Endothelial cell (in vitro differentiated cells): ENCODE measurements at places on chromosomes 5 and 9.

- no peaks in the 10 kb centered on the region for H3K27me3 ChIP-seq
- no peak overlapping the region for H3K27ac ChIP-seq
- H3K4me1 ChIP-seq: no peaks in the 10 kb centered on the region
- H3K4me3 ChIP-seq: no peak overlapping the region
- no peak for DNase-seq
- H3K36me3 ChIP-seq: no peaks in the 10 kb centered on the region
These were observed 1298.8 kb upstream of the CDH6 start for GRCh38 chr5:29894668-29895067.

GRCh38 chr5:138975098-138975847, 100.1 kb upstream of the LRRTM2 start:
- H3K4me3 ChIP-seq: no peak overlapping the region
- DNase-seq: no peak
- H3K36me3 ChIP-seq: peaks cover 5% of the 10 kb centered on the region
- peaks cover 17% of the 10 kb centered on the region for H3K4me1 ChIP-seq

DNA sequence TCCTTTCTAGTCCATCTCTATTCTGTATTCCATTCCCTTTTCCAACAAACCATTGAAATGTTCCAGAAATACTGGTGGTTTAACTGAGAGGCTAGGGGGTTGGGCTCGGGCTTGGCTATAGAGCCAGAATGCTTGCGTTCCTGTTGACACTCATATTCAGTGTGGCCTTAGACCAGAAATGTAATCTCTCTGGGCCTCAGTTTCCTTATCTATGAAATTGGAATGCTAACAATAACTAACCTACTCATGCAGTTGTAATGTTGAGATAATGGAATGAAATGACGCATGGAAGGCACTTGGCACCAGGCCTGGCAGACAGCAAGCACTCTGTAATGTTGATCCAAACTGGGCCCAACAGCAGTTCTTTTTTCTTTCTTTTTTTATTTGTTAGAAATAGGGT, 26.8 kb downstream of the JADE2 start:
- H3K27me3 ChIP-seq: peaks cover 4% of the 10 kb centered on the region
- no peak for DNase-seq
- peaks cover 4% of the 10 kb centered on the region for H3K36me3 ChIP-seq
- no peak overlapping the region for H3K4me3 ChIP-seq
- H3K27ac ChIP-seq: no peak overlapping the region

GRCh38 chr9:136520053-136520540, 25.8 kb downstream of the NOTCH1 start:
- no peak for DNase-seq
- peak overlapping the region; percentile 9 for H3K27ac ChIP-seq
- peaks cover 15% of the 10 kb centered on the region for H3K27me3 ChIP-seq
- H3K4me3 ChIP-seq: no peak overlapping the region
- peaks cover 3% of the 10 kb centered on the region for H3K36me3 ChIP-seq

- peaks cover 5% of the 10 kb centered on the region for H3K4me1 ChIP-seq
- no peaks in the 10 kb centered on the region for H3K36me3 ChIP-seq
These were observed 92.4 kb downstream of the PRDM6 start for GRCh38 chr5:123181394-123181801.

DNA sequence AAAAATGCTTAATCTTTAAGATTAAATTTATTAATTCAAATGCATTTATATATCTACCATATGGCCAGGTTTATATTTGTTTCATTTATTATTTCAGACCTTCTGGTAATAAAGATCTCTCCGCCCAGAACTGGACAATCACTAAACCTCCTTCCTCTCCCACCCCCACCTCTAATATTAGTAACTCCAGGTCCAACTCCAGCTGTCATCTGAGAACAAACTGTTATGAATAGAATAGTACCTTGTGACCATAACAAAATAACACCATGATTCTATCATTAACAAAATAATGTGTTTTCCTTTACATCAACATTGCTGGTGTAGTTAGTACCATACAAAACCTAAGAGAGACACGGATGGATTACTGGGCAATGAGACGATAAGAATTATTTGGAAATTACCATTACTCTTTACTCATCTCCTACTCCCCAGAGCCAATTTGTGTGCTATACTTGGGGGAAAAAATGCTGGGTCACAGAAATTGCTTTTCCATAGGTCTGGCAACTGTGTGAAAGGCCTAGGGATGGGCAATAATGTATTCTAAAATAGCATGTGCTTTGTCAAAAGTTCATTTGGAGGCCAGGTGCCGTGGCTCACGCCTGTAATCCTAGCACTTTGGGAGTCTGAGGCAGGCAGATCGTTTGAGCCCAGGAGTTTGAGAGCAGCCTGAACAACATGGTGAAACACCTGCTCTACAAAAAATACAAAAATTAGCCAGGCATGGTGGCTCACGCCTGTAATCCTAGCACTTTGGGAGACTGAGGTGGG, 186.1 kb downstream of the ENC1 start:
- no peaks in the 10 kb centered on the region for H3K4me1 ChIP-seq
- no peaks in the 10 kb centered on the region for H3K27me3 ChIP-seq
- no peaks in the 10 kb centered on the region for H3K36me3 ChIP-seq
- no peak overlapping the region for H3K27ac ChIP-seq
- H3K4me3 ChIP-seq: no peak overlapping the region
